A549 treated with AZD2906 at 1 μM for 4 hours (cell line): ENCODE measurements at places on chromosomes 2 and 18. TPM values are rescaled to one million over a fixed set of nuclear protein-coding genes. Genes with fewer than 3 reads are reported as not detected.

CYP1B1 gene
- total RNA-seq = 3.6 to 4.6 TPM (median 4.5 TPM) in 5 replicates

CDH2 gene
- 35.6 to 54.6 TPM (median 43.0 TPM) in 5 replicates for total RNA-seq

HOXD11 gene
- total RNA-seq = 5.2 to 6.9 TPM (median 6.5 TPM) in 5 replicates

DSC2 gene
- total RNA-seq = 0.71 to 1.00 TPM (median 0.85 TPM) in 5 replicates

MOGAT1 gene
- not detected in 5 replicates for total RNA-seq

TRIM43 gene
- total RNA-seq = 0.07 to 0.23 TPM (median 0.09 TPM) in 4 of 5 replicates, not detected in the other

HOXD9 gene
- total RNA-seq = 0.83 to 1.6 TPM (median 1.2 TPM) in 5 replicates

DTYMK gene
- 120 to 156 TPM (median 134 TPM) in 5 replicates for total RNA-seq

MCM6 gene
- total RNA-seq = 43.0 to 55.6 TPM (median 45.1 TPM) in 5 replicates

DPY30 gene
- total RNA-seq = 101 to 115 TPM (median 108 TPM) in 5 replicates

GAREM2 gene
- total RNA-seq = 6.1 to 8.0 TPM (median 7.4 TPM) in 5 replicates

RGPD3 gene
- total RNA-seq = 0.07 to 0.18 TPM (median 0.16 TPM) in 5 replicates

SNRNP27 gene
- total RNA-seq = 45.5 to 76.1 TPM (median 49.1 TPM) in 5 replicates

GNLY gene
- total RNA-seq = 0.20 to 0.45 TPM (median 0.35 TPM) in 4 of 5 replicates, not detected in the other

TUBA3E gene
- total RNA-seq = 5.2 to 8.8 TPM (median 6.9 TPM) in 5 replicates

SPDYA gene
- total RNA-seq = 0.08 to 0.27 TPM (median 0.25 TPM) in 5 replicates

MC5R gene
- total RNA-seq = 0.03 to 0.06 TPM (median 0.05 TPM) in 3 of 5 replicates, not detected in the others

LYPD1 gene
- total RNA-seq = 13.7 to 20.5 TPM (median 15.7 TPM) in 5 replicates

KLHL14 gene
- not detected in 5 replicates for total RNA-seq

C2orf80 gene
- not detected in 5 replicates for total RNA-seq

PSMA8 gene
- total RNA-seq = not detected in 5 replicates

GRHL1 gene
- 0.93 to 1.3 TPM (median 1.1 TPM) in 5 replicates for total RNA-seq

CTNNA2 gene
- 0.08 to 0.62 TPM (median 0.26 TPM) in 5 replicates for total RNA-seq

HJURP gene
- total RNA-seq = 48.3 to 54.8 TPM (median 50.4 TPM) in 5 replicates

KIF1A gene
- 0.51 to 0.84 TPM (median 0.65 TPM) in 5 replicates for total RNA-seq

ASB18 gene
- total RNA-seq = not detected in 5 replicates

ACTG2 gene
- total RNA-seq = 0.26 to 0.40 TPM (median 0.31 TPM) in 5 replicates

PRKAG3 gene
- not detected in 5 replicates for total RNA-seq

CNDP1 gene
- 0.08 TPM in 1 of 5 replicates, not detected in the others for total RNA-seq

CAPN10 gene
- total RNA-seq = 13.5 to 26.8 TPM (median 24.5 TPM) in 5 replicates

STAMBP gene
- 47.5 to 53.5 TPM (median 51.6 TPM) in 5 replicates for total RNA-seq

CFAP221 gene
- 0.14 to 0.40 TPM (median 0.26 TPM) in 5 replicates for total RNA-seq

SEMA4C gene
- total RNA-seq = 16.4 to 19.9 TPM (median 18.6 TPM) in 5 replicates

OTX1 gene
- total RNA-seq = 3.5 to 4.6 TPM (median 3.7 TPM) in 5 replicates

CACNB4 gene
- total RNA-seq = 0.04 to 0.14 TPM (median 0.10 TPM) in 5 replicates

DNAJC5G gene
- not detected in 5 replicates for total RNA-seq

ZAP70 gene
- 0.02 to 0.18 TPM (median 0.04 TPM) in 4 of 5 replicates, not detected in the other for total RNA-seq

IL1RL2 gene
- total RNA-seq = 0.05 TPM in 1 of 5 replicates, not detected in the others

KCNG2 gene
- 0.06 TPM in 2 of 5 replicates, not detected in the others for total RNA-seq
